ENCODE measurements at places on chromosomes 5 and 9. TPM values are rescaled to one million over a fixed set of nuclear protein-coding genes. Genes with fewer than 3 reads are reported as not detected.

GRCh38 chr5:154143211-154143641 is 47.3 kb upstream of the GALNT10 start:
- no peaks in the 10 kb centered on the region for H3K4me1 ChIP-seq
- H3K27me3 ChIP-seq, result peaks cover 30% of the 10 kb centered on the region
- no peaks in the 10 kb centered on the region for H3K36me3 ChIP-seq
- no peak overlapping the region for H3K27ac ChIP-seq
- H3K4me3 ChIP-seq, result no peak overlapping the region

- H3K4me3 ChIP-seq, result no peak overlapping the region
- H3K27ac ChIP-seq, result peak overlapping the region; percentile 61
- no peaks in the 10 kb centered on the region for H3K27me3 ChIP-seq
- H3K36me3 ChIP-seq, result peaks cover 2% of the 10 kb centered on the region
Observed at GRCh38 chr9:27125030-27125429, 16.0 kb downstream of the TEK start.

The FCN2 gene
- total RNA-seq, result not detected

DNA sequence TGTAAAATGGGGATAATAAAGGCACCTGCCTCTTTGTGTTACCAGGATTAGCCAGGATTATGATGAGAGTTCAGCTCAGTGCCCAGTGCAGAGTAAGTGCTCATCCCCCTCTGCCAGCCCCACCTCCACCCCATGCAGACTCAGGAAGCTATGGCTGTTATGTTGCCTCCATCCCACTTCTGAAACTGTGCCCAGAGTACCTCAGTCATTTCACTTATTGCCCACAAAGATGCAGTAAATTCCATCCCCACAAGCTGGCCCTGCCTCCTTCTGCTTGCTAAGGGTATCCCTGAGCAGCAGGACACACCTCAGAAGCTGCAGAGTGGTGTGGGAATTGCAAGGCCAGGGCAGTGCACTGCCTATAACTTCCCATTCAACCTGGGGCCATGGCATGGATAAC is 415.1 kb downstream of the SPOCK1 start:
- H3K27ac ChIP-seq, result no peak overlapping the region
- peaks cover 4% of the 10 kb centered on the region for H3K4me1 ChIP-seq
- DNase-seq, result no peak
- no peaks in the 10 kb centered on the region for H3K36me3 ChIP-seq
- H3K4me3 ChIP-seq, result no peak overlapping the region

The PCA3 gene
- not detected for total RNA-seq

- no peaks in the 10 kb centered on the region for H3K27me3 ChIP-seq
- H3K4me3 ChIP-seq, result no peak overlapping the region
- no peaks in the 10 kb centered on the region for H3K36me3 ChIP-seq
- H3K27ac ChIP-seq, result no peak overlapping the region
Observed at GRCh38 chr9:24257726-24258125, 288.0 kb downstream of the IZUMO3 start.

DNA sequence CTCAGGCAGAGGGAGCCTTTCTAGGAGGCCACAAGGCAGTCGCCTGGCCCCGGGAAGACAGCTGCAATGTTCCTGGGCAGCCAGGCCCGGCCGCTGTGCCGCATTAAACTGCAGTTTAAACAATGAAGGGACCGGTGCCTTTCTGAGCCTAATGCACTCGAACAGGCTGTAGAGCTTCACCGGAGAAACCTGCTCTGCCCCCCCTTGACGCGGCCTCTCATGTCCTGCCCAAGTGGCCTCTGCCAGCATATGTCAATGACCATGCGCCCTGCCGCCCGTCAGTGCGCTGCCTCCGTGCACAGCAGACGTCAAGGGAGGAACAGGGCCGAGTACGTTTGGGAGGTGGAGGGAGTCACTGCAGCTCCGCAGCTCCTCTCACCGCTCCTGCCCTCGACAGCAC is 38.4 kb upstream of the BARHL1 start:
- no peak for DNase-seq
- no peak overlapping the region for H3K27ac ChIP-seq
- peaks cover 16% of the 10 kb centered on the region for H3K4me1 ChIP-seq

The PLPP7 gene
- total RNA-seq, result 0.73 TPM

Measured in osteocyte (in vitro differentiated cells).